ENCODE measurements at places on chromosomes 2 and 18.

GRCh38 chr2:47501374-47502200 is 98.6 kb downstream of the MSH2 start:
- no peak for DNase-seq

GRCh38 chr2:15787535-15788454 is 152.6 kb upstream of the MYCN start:
- no peak for DNase-seq

GRCh38 chr18:5543773-5544389 is at the start of gene EPB41L3:
TSS of gene EPB41L3 (minus strand) at chr18:5543997. CDS start at chr18:5489183, 54,814 bp downstream.
- no peak for DNase-seq

GRCh38 chr2:79191816-79192215 is 32.3 kb upstream of the REG3A start:
- DNase-seq = no peak

GRCh38 chr18:74906184-74906583 is 302.8 kb downstream of the PTGR3 start:
- DNase-seq = no peak

GRCh38 chr2:162300266-162300665 is 18.2 kb downstream of the IFIH1 start:
- no peak for DNase-seq

GRCh38 chr2:218396688-218397462 is 2.8 kb upstream of the CTDSP1 start:
- no peak for DNase-seq

- DNase-seq = peak; percentile 12
Measured at GRCh38 chr2:190781604-190782198, 98.9 kb upstream of the GLS start.

DNA sequence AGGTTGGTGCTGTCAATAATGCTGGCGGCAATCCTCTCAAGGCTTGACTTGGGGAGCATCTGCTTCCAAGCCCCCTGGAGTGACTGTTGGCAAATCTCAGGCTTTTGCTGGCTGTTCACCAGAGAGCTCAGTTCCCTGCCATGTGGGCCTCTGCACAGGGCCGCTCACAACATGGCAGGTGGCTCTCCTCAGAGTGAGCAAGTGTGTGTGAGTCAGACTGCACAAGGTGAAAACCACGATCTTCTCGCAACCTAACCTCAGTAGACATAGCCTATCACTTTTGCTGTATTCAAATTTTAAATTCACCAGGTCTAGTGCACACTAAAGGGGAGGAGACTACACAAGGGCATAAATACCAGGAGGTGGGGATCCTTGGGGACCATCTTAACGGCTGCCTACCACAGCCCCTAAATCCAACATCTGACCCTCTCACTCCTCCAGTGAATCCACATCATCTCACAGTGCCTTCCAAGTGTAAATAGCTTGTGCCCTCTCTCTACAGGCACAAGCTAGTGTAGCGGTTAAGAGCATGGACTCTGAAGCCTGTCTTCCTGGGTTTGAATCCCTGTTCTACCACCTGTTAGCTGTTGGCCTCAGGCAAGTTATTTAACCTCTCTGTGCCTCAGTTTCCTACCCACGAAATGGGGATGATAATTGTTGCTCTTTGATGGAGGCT is 187.7 kb upstream of the CXCR4 start:
- DNase-seq = peak; percentile 3

GRCh38 chr2:241965931-241966412 is 96.4 kb downstream of the RTP5 start:
- peak; percentile 31 for DNase-seq

GRCh38 chr2:231810905-231811304 is 24.7 kb downstream of the COPS7B start:
- no peak for DNase-seq

- no peak for DNase-seq
Measured at GRCh38 chr2:69686813-69687212, 43.3 kb upstream of the AAK1 start.

DNA sequence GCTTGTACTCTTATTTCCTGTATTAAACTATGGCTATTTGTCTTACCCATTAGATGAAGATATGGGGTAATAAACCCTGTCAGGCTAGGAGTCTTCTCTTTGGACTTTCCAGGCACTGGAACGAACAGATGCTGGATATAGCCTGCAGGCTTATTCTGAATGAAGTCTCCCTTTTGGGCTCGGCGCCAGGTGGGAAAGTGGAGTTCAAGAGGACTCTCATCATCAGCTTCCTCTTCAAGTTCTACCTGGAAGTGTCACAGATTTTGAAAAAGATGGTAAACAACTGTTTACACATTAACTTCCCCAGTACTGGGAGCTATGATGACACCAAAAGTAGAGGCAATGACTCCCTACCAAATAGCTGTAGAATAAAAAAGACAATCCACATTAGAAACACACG is 27.9 kb downstream of the AOX1 start:
- DNase-seq = no peak

DNA sequence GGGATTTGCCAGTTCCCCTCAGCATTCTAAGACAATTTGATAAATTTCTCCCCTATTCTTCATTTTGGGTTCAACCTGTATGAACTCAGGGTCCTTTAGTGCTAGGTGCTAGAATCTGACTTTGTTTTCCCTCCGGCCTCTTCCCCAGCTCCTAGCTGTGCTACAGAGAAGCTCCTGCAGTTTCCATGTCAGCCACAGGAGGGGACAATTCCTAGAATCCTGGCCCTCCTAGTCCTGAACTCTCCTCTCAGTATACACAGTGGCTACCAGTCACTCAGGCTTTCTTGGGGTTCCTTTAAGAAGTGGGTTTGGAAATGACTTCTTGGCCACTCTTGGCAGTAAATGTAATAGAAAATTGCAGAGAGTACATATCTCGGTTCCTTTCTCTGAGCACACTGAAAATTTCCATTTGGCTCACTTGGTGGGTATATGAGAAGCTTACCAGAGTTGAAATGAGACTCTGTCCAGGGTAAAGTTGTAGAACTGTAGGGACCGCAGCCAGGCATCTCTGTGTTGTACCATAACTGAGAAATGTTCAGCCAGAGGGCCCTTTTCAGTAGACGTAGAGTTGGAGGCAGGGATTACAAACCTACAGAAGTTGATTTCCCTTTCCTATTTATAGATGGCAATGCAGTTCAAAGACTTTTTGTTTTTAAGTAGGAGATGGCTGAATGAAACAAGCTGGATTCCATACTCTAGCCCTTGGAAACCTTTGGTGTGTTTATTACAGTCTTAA is 5.0 kb upstream of the CHST10 start:
- no peak for DNase-seq

DNA sequence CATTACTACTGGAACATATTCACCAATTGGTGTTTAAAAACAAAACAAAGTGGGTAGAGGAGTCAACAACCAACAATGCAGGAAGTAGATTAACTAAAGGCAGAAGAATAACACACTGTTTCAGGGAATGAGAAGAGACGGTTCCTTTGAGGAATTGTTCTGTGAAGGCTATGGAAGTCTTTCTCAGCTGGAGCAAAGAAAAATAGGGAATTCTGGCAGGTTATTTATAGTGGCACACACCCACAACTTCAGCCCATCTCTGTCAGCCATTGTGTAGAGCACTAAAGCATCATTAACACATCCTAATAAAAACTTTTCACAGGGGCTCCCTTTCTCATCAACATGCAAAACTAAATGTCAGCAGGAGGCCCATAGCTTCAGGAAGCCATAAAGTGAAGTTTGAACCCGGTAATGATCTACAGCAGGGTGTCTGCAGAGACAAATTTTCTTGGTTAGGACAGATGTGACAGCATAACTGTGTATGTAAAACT is 113.6 kb downstream of the CDH2 start:
- no peak for DNase-seq

- DNase-seq = no peak
Measured at GRCh38 chr18:46174342-46175041, 70.3 kb downstream of the HAUS1 start.

DNA sequence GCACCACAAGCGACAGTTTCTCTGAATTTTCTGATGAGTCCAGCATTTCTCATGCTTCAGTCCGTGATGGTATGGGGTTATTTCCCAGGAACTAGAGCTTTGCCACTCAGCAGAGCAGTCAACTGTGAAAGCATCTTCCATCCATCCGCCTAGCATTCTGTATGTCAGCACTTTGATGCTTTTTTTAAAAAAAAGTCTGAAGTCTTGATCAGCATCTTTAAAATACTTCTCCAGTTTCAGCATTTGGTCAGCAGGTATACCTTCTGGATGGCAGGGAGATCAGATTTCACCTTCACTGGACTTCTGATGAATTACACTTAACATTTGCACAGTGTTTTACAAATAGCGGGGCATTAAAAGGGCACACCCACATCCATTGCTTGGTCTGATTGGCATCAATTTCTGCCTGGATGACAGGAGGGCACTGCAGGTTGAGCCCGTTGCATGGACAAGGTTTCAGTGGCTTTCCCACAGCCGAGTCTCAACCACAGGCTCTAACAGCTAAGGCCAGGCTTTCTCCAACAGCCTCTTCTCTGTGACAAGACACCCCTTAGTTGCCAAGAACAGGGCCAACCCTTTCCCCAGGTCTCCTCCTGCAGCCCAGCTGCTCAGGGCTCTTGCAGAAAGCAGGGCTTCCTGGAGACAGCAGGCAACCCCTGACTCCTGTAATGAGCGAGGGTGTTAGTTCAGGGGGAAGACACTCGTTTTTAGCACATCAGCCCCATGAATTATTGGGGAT is 54.0 kb downstream of the EMILIN2 start:
- no peak for DNase-seq

GRCh38 chr2:72026819-72027425 is 120.7 kb downstream of the CYP26B1 start:
- no peak for DNase-seq

GRCh38 chr2:54773838-54774237 is 50.4 kb downstream of the EML6 start:
- no peak for DNase-seq

DNA sequence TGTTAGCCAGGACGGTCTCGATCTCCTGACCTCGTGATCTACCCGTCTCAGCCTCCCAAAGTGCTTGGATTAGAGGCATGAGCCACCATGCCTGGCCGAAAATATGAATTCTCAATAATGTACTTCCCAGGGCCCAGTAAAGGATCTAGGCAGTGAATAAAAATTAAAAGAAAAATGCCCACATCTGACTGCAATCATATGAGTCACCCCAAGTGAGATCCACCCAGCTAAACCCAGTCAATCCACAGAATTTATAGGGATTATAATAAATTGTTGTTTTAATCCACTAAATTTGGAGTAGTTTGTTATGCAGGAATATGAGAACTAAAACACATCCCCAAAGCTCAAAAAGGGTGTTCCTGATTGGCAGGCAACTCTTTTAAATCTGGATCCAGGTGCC is 93.5 kb upstream of the STK39 start:
- no peak for DNase-seq

GRCh38 chr2:44178950-44179349 is 10.3 kb downstream of the PPM1B start:
- DNase-seq = no peak

DNA sequence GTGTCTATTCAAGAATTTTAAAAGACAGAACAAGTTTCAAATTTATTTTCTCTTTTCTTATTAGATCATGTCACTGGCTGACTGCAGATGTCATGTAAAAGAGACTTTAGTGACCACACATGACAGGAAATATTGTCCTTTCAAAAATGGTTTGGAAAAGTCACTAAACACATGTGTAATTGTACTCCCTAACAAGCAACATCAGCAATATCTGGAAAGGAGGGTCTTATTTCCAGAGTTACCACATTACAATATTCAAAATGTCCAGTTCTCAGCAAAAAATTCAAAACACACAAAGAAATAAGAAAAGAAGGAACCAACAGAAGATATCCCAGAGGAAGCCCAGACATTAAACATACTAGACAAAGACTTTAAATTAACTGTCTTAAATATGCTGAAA is 197.1 kb downstream of the EN1 start:
- DNase-seq = no peak

DNA sequence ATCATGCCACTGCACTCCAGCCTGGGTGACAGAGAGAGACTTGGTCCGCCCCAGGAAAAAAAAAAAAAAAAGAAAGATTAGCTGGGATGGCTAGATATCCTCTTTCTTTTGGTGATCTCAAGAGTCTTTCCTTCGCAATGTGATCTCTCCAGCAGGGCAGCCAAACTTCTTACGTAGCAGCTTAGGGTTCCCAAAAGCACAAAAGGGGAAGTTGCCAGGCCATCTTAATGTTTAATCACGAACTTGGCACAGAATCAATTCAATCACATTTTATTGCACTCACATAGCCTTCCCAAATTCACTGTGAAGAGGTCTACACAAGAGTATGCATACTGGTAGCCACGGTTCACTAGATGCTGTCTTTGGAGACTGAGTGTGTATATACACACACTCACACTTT is 53.1 kb downstream of the VIL1 start:
- no peak for DNase-seq
